Activated T-cell treated with anti-CD3 and anti-CD28 coated beads for 4 hours (primary cell): ENCODE measurements at places on chromosomes 3 and 15.
A peak's percentile ranks its signal among the peaks of the same experiment; 100 is the strongest.

GRCh38 chr15:96262097-96262496 is 68.4 kb upstream of the NR2F2 start:
- DNase-seq: no peak

GRCh38 chr3:71395927-71396695 is 187.4 kb downstream of the FOXP1 start:
- DNase-seq: no peak

- no peak for DNase-seq
Observed at GRCh38 chr3:26560081-26560480, 62.5 kb upstream of the LRRC3B start.

GRCh38 chr15:72971766-72972165 is 80.5 kb upstream of the NEO1 start:
- DNase-seq: no peak

DNA sequence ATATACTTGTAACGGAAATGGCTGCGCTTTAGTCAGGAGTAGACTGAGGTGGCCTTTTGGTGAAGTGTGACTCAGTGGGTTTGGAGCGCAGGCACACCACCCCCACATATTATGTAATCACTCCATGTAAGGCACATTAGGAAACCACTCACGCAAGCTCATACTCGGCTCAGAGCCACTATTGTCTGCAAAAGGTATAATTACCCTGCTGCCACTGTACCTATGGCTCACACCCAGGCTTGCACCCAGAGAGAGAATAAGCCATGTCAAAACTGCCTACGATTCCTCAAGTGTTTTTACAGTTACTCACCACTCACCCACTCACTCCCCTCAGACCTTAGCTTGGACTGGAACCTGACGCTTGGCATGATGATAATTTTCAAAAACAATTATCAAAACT is 611.9 kb upstream of the CCDC54 start:
- DNase-seq: no peak

DNA sequence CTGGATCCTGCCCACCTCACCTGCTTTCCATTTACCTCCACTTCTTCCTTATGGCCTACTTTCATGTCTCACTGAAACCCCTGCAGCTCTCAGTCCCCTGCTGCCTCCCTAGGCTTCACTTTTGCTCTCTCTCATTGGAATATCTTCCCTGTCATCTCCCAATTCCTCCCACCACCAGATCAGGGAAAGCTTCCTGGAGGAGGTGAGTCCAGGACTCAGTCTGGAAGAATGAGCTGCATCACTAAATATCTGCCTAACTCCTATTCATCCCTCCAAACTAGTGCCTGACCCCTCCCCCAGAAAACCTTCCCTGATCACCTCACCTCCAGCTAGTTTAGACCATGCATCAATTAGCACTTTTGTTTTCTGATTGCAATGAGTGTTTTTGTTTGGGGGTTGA is 37.1 kb downstream of the MRPL46 start:
- no peak for DNase-seq

DNA sequence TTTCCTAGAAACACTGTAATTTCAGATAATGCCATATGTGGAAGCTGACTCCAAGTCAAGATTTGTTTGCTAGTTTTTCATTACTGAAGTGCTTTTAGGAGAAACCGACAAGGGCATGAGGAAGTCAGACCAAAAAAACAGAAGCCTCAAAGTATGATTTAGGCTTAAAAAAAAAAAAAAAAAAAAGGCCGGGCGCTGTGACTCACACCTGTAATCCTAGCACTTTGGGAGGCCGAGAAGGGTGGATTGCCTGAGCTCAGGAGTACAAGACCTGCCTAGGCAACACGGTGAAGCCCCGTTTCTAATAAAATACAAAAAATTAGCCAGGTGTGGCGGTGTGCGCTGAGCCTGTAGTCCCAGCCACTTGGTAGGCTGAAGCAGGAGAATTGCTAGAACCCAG is 11.6 kb downstream of the RPL15 start:
- DNase-seq: no peak

- DNase-seq: no peak
Observed at GRCh38 chr3:42569593-42570142, 12.1 kb downstream of the SEC22C start.

GRCh38 chr3:71372911-71373637 is 210.5 kb downstream of the FOXP1 start:
- DNase-seq: no peak

DNA sequence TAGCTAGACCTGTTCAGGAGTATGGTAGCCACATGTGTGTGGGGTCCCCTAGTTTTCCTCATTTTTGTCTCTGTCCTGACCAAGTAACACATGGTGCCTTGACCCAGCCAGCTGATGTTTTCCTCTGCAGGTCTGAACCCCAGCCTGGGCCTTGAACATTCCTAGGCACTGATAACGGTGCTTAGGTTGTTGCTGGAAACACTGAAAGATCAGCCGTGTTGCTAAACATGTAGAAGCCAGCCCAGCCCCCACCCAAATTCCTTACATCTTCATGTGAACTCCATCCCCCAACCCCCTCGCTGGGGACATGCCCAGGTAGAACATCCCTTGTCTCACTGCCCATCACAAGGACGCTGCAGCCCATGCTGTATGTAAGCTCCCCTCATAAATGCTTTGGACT is 18.7 kb downstream of the RTP3 start:
- no peak for DNase-seq

GRCh38 chr3:140097874-140098635 is 163.1 kb downstream of the CLSTN2 start:
- no peak for DNase-seq

DNA sequence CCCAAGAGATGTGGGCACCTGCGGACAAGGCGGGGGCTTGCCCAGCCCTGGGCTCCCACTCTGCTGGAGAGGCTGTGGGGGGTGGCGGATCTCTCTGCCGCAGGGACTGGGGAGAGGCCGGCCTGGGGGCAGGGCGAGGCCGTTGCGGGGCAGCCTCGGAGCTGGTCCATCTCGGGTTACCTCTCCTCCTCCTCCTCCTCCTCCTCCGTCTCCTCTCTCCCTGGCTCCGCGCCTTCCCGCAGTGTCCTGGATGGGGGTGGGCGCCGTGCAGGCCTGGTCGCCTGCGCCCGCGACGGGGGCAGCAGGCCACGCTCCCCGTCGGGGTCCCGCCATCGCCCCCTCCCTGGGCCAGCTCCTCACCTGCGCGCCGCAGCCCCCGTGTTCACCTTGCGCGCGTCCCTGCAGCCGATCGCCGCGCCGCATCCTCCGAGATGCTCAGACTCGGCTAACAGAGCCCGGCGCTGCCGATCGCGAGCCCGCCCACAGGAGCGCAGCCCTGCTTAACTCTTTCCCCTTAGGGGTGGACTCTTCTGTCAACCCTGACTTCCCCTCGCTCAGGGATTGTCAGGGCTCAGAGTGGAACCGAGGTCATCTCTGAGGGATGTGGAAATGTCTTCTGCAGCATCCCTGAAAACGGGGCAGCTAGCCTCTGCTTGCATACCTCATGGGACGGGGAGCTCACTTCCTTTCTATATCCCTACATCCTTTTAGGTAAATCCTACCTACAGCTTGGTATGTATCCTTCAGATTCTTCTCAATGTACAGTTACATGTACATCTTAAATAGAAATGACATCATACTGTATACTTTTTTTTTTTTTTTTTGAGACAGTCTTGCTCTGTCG is at the start of gene PRRT3:
Gene PRRT3, minus strand, starts transcription at position 447 of the 844 bp plus-strand sequence. CDS start 2,293 bp downstream, outside the sequence.
- peak; percentile 37 for DNase-seq

- DNase-seq: no peak
Observed at GRCh38 chr3:192860454-192860853, 57.2 kb downstream of the MB21D2 start.

- DNase-seq: no peak
Observed at GRCh38 chr3:18446149-18446825, 21.1 kb upstream of the SATB1 start.

DNA sequence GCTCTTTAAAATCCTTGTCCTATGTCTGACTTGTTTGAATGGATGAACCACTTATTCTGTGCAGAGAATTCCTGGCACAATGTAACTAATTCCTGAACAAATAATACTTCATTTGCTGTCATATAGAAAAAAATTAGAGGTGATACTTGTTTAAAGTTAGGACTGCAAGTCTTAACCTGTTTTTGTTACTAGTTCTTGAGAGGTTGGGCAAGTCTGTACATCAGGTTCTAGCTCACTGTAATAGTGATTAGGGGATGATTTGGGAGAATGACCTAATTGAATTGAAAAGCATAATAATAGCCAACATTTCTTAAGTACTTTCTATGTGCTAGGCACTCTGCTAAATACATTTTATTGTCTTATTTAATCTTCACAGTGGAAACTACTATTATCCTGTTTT is 49.3 kb downstream of the GMPS start:
- DNase-seq: no peak

GRCh38 chr3:89472101-89472500 is 364.7 kb downstream of the EPHA3 start:
- no peak for DNase-seq

GRCh38 chr3:9730657-9731205 is 804 bp upstream of the BRPF1 start:
- DNase-seq: no peak

DNA sequence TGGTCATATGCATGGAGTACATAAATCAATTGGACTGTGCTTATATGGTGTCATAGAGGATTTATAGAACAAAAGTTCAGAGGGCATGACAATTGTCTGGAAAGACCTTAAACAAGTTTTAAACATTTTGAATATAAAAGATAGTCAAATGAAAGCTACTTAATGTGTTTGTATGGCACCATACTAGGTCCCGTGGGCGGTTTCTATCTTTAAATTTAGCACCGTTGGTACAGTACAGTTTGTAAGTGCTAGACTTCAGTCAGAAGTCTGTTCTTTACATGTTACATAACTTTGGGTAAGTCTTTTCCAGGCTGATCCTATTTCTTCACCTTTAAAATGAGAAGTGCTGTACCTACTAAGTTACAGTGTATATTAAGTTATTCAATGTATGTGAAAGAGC is 373.4 kb upstream of the ARL6 start:
- DNase-seq: no peak

DNA sequence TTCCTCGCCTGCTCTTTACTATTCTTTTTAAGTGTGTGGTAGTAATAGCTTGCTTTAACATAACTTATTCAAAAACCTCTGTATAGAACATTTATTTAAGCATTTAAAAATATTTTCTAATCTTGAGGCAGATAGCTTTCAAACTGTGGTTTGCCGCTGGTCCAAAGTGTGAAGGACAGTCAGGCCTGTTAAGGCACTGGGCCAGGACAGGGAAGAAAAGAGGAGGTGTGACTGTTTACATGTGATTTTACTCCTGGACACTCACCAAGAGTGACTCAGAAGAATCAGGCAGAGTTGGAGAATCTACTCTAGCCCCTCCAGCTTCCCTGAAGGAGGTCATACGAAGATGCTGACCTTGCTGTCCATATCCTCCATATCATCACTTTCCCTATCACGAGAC is 44.7 kb downstream of the CEP152 start:
- no peak for DNase-seq

DNA sequence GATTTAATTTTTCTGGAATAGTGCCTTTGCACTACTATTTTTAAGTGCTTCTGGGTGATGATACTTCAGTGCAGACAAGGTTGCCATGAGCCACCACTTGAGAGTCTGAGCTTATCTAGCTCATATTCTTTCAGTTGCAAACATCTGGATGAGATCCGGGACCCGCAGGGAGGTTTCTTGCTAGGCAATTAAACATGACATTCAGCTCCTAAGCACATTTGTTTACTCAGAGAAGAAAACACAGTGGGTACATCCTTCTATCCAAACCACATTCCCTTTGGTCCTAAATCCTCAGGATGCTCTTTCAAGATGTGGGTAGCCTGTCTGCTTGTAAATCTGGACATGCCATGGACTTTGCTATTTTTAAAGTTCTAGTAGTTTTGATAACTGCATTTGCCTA is 12.0 kb downstream of the PLSCR1 start:
- DNase-seq: no peak

DNA sequence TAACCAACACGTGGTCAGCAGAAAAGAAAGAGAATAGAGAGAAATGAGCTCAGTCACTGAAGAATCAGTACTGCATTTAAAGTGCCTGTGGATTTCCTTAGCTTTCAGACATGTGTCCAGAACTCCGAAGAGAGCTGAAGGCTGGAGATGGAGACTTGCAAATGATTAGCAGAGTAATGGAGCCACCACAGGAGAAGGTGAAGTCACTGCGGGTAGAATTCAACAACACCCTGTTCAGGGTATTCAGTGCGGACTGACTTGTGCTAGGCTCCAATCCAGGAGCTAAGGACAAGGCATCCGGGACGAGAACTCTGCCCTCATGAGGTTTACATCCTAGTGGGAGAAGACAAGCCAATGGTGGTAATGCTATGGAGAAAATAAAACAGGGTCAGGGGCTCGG is 4.2 kb downstream of the EIF4E3 start:
- DNase-seq: no peak

- no peak for DNase-seq
Observed at GRCh38 chr3:37586280-37586679, 275.4 kb upstream of the CTDSPL start.

DNA sequence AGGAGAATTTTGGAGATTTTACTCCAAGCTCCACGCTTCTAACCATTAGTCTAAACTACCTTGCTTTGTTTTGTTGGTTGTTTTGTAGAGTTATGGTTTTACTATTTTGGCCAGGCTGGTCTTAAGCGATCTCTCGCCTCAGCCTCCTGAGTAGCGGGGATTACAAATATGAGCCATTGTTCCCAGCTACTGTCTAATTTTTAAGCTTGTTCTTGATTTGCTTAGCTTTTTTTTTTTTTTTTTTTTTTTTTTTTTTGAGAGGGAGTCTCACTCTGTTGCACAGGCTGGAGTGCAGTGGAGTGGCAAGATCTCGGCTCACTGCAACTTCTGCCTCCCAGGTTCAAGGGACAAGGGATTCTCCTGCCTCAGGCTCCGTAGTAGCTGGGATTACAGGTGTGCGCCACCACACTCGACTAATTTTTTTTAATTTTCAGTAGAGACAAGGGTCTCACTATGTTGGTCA is 28.5 kb downstream of the EFCAB12 start:
- DNase-seq: no peak

- DNase-seq: no peak
Observed at GRCh38 chr3:31248563-31248992, 284.1 kb upstream of the STT3B start.

- DNase-seq: no peak
Observed at GRCh38 chr3:134693226-134693625, 42.4 kb upstream of the KY start.

- no peak for DNase-seq
Observed at GRCh38 chr15:101504866-101505609, 15.5 kb upstream of the PCSK6 start.

- no peak for DNase-seq
Observed at GRCh38 chr3:195758721-195759353, 38.1 kb downstream of the MUC20 start.

DNA sequence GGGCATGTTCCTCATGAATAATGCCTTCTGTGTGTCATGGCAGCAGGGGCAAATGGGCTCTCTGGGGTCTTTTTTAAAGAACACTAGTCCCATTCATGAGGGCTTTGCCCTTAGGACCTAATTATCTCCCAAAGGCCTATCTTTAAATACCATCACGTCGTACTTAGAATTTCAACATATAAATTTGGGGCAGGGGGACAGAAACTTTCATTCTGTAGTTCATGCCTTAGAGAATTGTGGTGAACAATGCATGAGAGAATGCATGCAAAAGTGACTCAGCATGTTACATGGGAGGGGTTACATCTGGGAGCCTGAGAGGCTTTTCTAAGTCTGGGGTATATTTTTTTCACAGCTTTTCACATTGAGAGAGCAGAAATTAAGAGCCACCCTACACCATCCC is 208.5 kb upstream of the ROPN1 start:
- no peak for DNase-seq
